Naive B cell (primary cell): ENCODE measurements at places on chromosomes 6 and 20. TPM values are rescaled to one million over a fixed set of nuclear protein-coding genes. Genes with fewer than 3 reads are reported as not detected.

Gene RIMS1
- polyA plus RNA-seq: not detected

Gene SLC35D3
- polyA plus RNA-seq: 0.12 TPM

Gene SNX3
- polyA plus RNA-seq: 963 TPM

Gene ANKRD66
- polyA plus RNA-seq: not detected

Gene HLA-DOA
- polyA plus RNA-seq: 424 TPM

Gene EGFL8
- not detected for polyA plus RNA-seq

Gene UBE3D
- polyA plus RNA-seq: 3.1 TPM

Gene PBOV1
- not detected for polyA plus RNA-seq

Gene TBXT
- polyA plus RNA-seq: not detected

Gene TUBB2B
- not detected for polyA plus RNA-seq

Gene OTOR
- not detected for polyA plus RNA-seq

Gene OPRL1
- 1.8 TPM for polyA plus RNA-seq

Gene SLC25A27
- not detected for polyA plus RNA-seq

Gene CYP39A1
- polyA plus RNA-seq: not detected

Gene C6orf132
- polyA plus RNA-seq: not detected

Gene CEP85L
- 27.9 TPM for polyA plus RNA-seq

Gene ARMH2
- not detected for polyA plus RNA-seq

Gene MATN4
- polyA plus RNA-seq: not detected

Gene PRL
- polyA plus RNA-seq: not detected

Gene RAET1E
- not detected for polyA plus RNA-seq

Gene SRC
- polyA plus RNA-seq: 1.7 TPM

Gene FIG4
- 71.8 TPM for polyA plus RNA-seq

Gene LAMA2
- 0.28 TPM for polyA plus RNA-seq

Gene FAM209B
- polyA plus RNA-seq: 0.73 TPM

Gene EFCAB8
- not detected for polyA plus RNA-seq

Gene ADTRP
- not detected for polyA plus RNA-seq

Gene PDYN
- polyA plus RNA-seq: not detected

Gene BTN1A1
- polyA plus RNA-seq: 0.19 TPM

Gene STX11
- polyA plus RNA-seq: 1.1 TPM

Gene LMBRD1
- 78.2 TPM for polyA plus RNA-seq

Gene RIPOR3
- 3.0 TPM for polyA plus RNA-seq

Gene BMP6
- polyA plus RNA-seq: 0.23 TPM

Gene LRRC73
- not detected for polyA plus RNA-seq

Gene MAN1A1
- polyA plus RNA-seq: 19.6 TPM

Gene SLC17A3
- polyA plus RNA-seq: not detected

Gene RAD21L1
- not detected for polyA plus RNA-seq

Gene CALHM4
- polyA plus RNA-seq: not detected

Gene POLR1C
- polyA plus RNA-seq: 9.3 TPM

Gene PLCG1
- polyA plus RNA-seq: 18.1 TPM

Gene PPIL6
- 1.1 TPM for polyA plus RNA-seq

Gene MEP1A
- not detected for polyA plus RNA-seq

Gene TCP1
- polyA plus RNA-seq: 70.9 TPM

Gene NRN1
- not detected for polyA plus RNA-seq

Gene ISM1
- polyA plus RNA-seq: not detected

Gene CAGE1
- polyA plus RNA-seq: 0.08 TPM

Gene NTSR1
- polyA plus RNA-seq: not detected

Gene ASIP
- not detected for polyA plus RNA-seq

Gene PLEKHG1
- 70.5 TPM for polyA plus RNA-seq

Gene TXNDC5
- 82.1 TPM for polyA plus RNA-seq
